ENCODE measurements at places on chromosomes 5 and 9. TPM values are rescaled to one million over a fixed set of nuclear protein-coding genes. Genes with fewer than 3 reads are reported as not detected.

The TNC gene
- 28.4 TPM for total RNA-seq

The GRM6 gene
- not detected for total RNA-seq

The TAL2 gene
- 13.9 TPM for total RNA-seq

The MLANA gene
- total RNA-seq, result not detected

The GAS1 gene
- 86.5 TPM for total RNA-seq

The PCDHB7 gene
- total RNA-seq, result 2.1 TPM

The FOXD4L6 gene
- total RNA-seq, result 0.13 TPM

The SOHLH1 gene
- not detected for total RNA-seq

The AMBP gene
- 0.58 TPM for total RNA-seq

The SLC9A3 gene
- total RNA-seq, result 1.2 TPM

The MAST4 gene
- 14.2 TPM for total RNA-seq

The SLC6A7 gene
- 0.35 TPM for total RNA-seq

The SMC2 gene
- total RNA-seq, result 21.3 TPM

The PBX3 gene
- 11.4 TPM for total RNA-seq

The ZNF483 gene
- total RNA-seq, result 3.1 TPM

The GALNT12 gene
- total RNA-seq, result 2.7 TPM

The SH2D3C gene
- 12.4 TPM for total RNA-seq

The TTC16 gene
- total RNA-seq, result not detected

The SYNPO gene
- total RNA-seq, result 7.7 TPM

The IFNA2 gene
- total RNA-seq, result 0.09 TPM
